ENCODE measurements at places on chromosomes 7 and 10.
A peak's percentile ranks its signal among the peaks of the same experiment; 100 is the strongest.

- DNase-seq: no peak
Measured at GRCh38 chr10:60615541-60615940, 162.7 kb upstream of the CDK1 start.

DNA sequence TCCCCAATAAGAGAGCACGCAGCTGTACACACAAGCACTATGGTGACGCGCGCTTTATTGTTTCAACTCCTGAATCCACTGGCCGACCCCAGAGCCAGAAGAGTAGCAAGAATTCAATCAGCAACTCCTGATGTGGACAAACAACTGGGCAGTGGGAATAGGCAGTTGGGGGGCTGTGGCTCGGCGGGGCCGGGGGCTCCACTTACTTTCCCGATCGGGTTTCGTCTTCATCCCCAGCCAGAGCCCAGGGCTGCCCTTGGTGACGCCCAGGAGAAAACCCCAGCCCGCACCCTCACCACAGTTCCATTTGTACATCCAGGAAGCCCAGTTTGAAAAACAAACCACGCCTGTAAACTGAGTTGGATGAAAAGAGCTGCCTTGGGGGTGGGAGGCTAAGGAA lies 38.7 kb downstream of the DAGLB start:
- DNase-seq: no peak

GRCh38 chr7:125695626-125696025 lies 766.0 kb upstream of the POT1 start:
- peak; percentile 24 for DNase-seq

DNA sequence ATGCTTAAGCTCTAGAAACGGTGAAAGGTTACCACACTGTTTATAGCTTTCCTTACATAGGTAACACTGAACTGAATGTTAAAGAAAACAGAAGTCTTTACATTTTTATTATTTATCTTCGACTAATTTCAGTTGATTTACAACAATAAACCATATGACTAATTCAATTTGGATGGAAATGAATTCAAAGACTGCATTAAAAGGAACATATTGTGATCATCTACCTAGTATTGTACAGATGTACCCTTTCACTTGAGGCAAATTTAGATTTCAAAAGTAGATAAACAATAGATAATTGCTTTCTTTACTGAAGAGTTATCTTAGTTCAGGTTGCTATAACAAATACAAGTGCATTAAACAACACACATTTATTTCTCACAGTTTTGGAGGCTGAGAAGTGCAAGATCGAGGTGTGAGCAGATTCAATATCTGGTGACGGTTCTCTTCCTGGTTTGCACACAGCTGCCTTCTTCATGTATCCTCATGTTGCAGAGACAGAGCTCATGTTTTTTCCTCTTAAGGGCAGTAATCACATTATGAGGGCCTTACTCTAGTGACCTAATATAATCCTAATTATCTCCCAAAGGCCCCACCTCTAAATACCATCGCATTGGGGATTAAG lies 15.0 kb upstream of the ARMC3 start:
- DNase-seq: no peak

DNA sequence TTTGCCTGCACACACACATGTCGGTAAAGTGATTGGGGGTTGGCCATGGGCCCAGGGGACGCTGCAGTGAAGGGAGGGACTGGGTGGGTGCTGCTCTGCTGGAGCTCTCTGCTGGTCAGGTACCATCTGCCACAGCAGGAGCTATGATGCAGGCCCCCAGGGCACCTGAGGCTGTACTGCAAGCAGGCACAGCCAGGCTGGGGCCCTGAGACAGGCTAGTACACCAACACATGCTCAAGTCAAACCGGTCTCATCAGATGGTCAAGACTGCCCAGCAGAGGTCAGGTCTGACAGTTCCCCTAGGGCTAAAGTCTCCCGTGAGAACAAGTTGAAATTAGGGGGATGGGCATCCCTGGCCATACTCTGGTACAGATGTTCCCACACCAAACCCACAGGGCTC lies 118.3 kb upstream of the THSD7A start:
- DNase-seq: no peak

GRCh38 chr7:149284343-149284742 lies 22.3 kb downstream of the ZNF783 start:
- no peak for DNase-seq

GRCh38 chr7:137879357-137880158 lies 32.8 kb upstream of the DGKI start:
- no peak for DNase-seq

- no peak for DNase-seq
Measured at GRCh38 chr7:80434047-80434446, 77.8 kb downstream of the GNAT3 start.

DNA sequence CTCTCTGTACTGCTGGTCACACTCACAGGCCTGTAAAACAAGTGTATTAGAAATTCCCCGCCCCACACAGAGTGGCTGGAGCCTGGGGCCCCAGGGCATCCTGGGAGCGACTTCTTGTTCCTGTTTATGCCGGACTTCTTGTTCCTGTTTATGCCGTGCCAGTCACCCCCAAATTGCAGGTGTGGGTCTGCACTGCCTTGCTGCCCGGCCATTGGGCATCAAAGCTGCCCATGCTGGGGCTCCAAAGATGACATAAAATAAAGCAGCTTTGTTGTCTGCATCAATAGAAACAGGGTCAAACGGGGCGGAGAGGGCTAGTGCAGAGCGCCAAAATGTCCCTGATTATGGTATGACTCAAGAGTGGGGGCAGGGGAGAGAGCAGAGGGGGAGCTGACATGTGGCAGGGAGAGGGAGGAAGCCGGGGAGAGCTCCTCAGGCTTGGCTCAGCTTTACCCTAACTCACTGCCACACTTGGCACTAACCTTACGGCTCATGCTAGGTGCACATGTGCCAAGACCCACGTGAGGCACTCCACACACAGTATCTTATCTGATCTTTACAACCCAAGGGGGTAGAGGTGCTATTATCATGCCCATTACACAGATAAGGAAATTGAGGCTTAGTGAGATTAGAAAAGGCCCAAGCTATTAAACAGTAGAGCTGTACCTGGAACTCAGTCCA lies 98.4 kb downstream of the PIP4K2A start:
- DNase-seq: no peak
